ENCODE measurements at places on chromosomes 16 and 17. TPM values are rescaled to one million over a fixed set of nuclear protein-coding genes. Genes with fewer than 3 reads are reported as not detected.

CEMP1 gene
- 0.23 TPM for total RNA-seq

NUPR1 gene
- total RNA-seq, result 10.9 TPM

VPS4A gene
- 13.3 TPM for total RNA-seq

TP53TG3C gene
- not detected for total RNA-seq

SLFN12L gene
- total RNA-seq, result 2.2 TPM

RPS2 gene
- 621 TPM for total RNA-seq

NME1 gene
- 26.7 TPM for total RNA-seq

GRCh38 chr16:79580453-79581191 is 19.9 kb downstream of the MAF start:
- no peaks in the 10 kb centered on the region for H3K4me1 ChIP-seq
- H3K27me3 ChIP-seq, result no peaks in the 10 kb centered on the region
- H3K27ac ChIP-seq, result no peak overlapping the region
- no peak overlapping the region for H3K4me3 ChIP-seq
- no peak for DNase-seq
- H3K36me3 ChIP-seq, result no peaks in the 10 kb centered on the region

- no peak overlapping the region for H3K4me3 ChIP-seq
- H3K36me3 ChIP-seq, result peaks cover 34% of the 10 kb centered on the region
- no peaks in the 10 kb centered on the region for H3K27me3 ChIP-seq
- peaks cover 7% of the 10 kb centered on the region for H3K4me1 ChIP-seq
- H3K27ac ChIP-seq, result no peak overlapping the region
Observed at GRCh38 chr16:89233678-89234490, 16.4 kb downstream of the ZNF778 start.

GRCh38 chr16:9134739-9135138 is 43.3 kb downstream of the HAPSTR1 start:
- H3K36me3 ChIP-seq, result no peaks in the 10 kb centered on the region
- H3K27ac ChIP-seq, result no peak overlapping the region
- peaks cover 11% of the 10 kb centered on the region for H3K4me1 ChIP-seq
- no peak overlapping the region for H3K4me3 ChIP-seq
- DNase-seq, result no peak

- DNase-seq, result no peak
- no peak overlapping the region for H3K4me3 ChIP-seq
- H3K27me3 ChIP-seq, result no peaks in the 10 kb centered on the region
- no peak overlapping the region for H3K27ac ChIP-seq
Observed at GRCh38 chr16:66927918-66928649, 2.7 kb upstream of the RRAD start.

DNA sequence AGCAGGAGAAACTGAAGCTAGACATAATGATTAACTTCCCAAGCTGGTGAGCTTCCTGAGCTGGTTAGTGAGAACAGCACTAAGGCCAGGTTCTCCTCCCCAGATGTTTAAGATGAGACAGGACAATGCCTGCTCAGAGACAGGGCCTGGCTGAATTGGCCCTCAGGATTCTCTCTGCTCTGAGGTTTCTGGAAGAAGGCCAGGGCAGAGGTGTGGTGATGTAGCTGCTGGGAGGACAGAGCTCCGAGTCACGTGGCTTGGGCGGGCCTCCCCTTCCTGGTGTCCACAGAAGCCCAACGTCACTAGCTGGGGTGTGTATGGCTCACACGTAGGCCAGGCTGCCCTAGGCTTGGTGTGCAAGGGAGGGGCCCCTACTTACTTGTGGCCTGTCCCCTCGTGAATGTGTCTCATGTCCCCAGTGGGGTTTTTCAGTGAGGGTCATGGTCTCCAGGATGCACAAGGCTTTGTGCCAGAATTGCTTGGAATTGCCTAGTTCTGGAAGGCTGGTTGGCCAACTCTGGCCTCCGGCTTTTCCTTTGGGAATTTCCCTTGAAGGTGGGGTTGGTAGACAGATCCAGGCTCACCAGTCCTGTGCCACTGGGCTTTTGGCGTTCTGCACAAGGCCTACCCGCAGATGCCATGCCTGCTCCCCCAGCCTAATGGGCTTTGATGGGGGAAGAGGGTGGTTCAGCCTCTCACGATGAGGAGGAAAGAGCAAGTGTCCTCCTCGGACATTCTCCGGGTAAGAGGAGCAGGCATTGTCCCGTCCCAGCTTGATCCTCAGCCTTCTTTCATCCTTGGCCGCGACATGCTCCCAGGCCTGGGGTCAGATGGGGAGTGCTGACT is 3.4 kb downstream of the NOD2 start:
- H3K36me3 ChIP-seq, result no peaks in the 10 kb centered on the region
- H3K4me1 ChIP-seq, result peaks cover 45% of the 10 kb centered on the region
- peak overlapping the region; percentile 82 for H3K27ac ChIP-seq
- no peaks in the 10 kb centered on the region for H3K27me3 ChIP-seq

GRCh38 chr17:44176257-44176656 is 5.8 kb downstream of the ASB16 start:
- H3K4me3 ChIP-seq, result no peak overlapping the region
- no peak for DNase-seq
- H3K27ac ChIP-seq, result no peak overlapping the region
- H3K36me3 ChIP-seq, result peaks cover 5% of the 10 kb centered on the region

DNA sequence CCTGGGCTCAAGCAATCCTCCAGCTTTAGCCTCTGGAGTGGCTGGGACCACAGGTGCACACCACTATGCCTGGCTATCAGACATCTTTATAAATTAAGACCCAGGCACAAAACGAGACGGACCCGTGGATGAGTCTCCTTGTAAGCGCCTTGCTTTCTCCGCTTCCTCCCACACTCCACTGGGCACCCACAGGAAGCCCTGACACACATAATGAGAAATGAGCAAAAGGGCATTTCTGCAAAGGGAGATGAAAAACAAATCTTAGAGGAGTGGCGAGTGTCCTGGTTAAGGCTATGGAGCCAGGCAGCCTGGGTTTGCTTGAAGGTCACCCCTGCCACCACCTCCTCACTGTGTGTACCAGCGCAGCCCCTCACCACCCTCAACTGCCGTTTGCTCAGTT is 56.3 kb downstream of the XYLT1 start:
- no peaks in the 10 kb centered on the region for H3K4me1 ChIP-seq
- H3K27ac ChIP-seq, result no peak overlapping the region
- no peak for DNase-seq
- H3K4me3 ChIP-seq, result no peak overlapping the region

- no peak for DNase-seq
- no peaks in the 10 kb centered on the region for H3K36me3 ChIP-seq
- H3K27me3 ChIP-seq, result no peaks in the 10 kb centered on the region
- no peak overlapping the region for H3K4me3 ChIP-seq
- H3K4me1 ChIP-seq, result no peaks in the 10 kb centered on the region
Observed at GRCh38 chr16:11308493-11309283, 27.6 kb upstream of the PRM1 start.

- DNase-seq, result peak; percentile 61
- peak overlapping the region; percentile 16 for H3K4me3 ChIP-seq
- H3K4me1 ChIP-seq, result peaks cover 10% of the 10 kb centered on the region
- no peaks in the 10 kb centered on the region for H3K27me3 ChIP-seq
Observed at GRCh38 chr16:1331712-1332617, 1.5 kb upstream of the BAIAP3 start.

GRCh38 chr17:31803494-31804213 is 55.4 kb downstream of the COPRS start:
- no peak overlapping the region for H3K4me3 ChIP-seq
- H3K4me1 ChIP-seq, result peaks cover 6% of the 10 kb centered on the region
- peak overlapping the region; percentile 96 for H3K27ac ChIP-seq
- no peaks in the 10 kb centered on the region for H3K27me3 ChIP-seq
- no peak for DNase-seq

DNA sequence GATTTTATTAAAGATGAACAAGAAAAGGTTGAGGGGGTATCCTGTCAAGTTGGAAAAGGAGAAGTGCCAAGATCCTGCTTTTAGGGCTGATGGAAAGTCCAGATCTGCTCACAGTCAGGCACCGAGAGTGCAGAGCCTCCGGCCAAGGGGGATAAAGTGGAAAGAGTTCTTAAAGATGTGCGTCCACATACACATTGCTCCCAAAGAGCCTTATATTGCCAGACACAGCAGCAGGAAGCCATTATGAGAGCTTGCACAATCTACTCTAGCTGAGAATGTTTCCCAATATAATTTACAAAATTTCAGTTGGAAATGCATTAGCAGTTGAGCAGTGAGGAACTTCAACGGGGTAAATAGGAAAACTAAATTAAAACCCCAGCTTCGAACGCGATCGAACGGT is 95.6 kb downstream of the SALL1 start:
- H3K4me1 ChIP-seq, result peaks cover 56% of the 10 kb centered on the region
- H3K27me3 ChIP-seq, result no peaks in the 10 kb centered on the region
- H3K36me3 ChIP-seq, result no peaks in the 10 kb centered on the region
- DNase-seq, result no peak
- peak overlapping the region; percentile 49 for H3K27ac ChIP-seq

DNA sequence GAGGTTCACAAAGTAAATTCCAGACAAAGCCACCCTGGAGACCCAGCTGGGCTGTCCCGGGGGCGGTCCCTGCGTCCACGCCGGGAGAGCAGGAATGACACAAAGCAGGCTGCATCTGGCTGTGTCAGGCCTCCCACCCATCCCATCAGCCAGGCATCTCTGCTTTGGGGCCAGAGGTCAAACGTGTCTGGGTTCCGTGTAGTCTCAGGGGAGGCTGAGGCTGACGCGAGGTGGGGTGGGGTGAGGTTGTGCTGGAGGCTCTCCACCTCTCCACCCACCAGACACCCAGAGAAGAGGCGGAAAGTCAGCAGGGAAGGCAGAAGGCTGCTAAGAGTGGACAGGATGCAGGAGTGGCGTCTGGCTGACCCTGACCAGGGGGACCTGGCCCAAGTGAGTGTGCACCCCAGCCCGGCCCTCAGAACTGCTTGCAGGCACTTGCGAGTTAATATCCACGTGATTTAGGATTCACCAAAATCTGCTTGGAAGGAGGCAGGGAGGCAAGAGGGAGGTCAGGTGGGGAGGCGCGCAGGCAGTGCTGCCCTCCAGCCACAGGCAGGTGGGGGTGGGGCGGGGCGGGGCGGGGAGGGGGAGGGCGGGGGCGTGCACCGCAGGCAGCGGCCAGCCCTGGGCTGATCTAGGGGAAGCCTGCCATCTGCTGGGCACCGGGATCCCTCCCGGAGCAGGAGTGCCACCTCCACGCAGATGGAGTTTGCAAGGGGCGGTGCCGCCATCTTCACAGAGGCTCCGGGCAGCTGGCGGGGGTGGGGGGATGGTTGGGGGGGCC is 44.3 kb downstream of the TBC1D16 start:
- no peaks in the 10 kb centered on the region for H3K36me3 ChIP-seq
- peaks cover 75% of the 10 kb centered on the region for H3K4me1 ChIP-seq
- H3K27ac ChIP-seq, result peak overlapping the region; percentile 89
- no peaks in the 10 kb centered on the region for H3K27me3 ChIP-seq
- peak; percentile 77 for DNase-seq
- no peak overlapping the region for H3K4me3 ChIP-seq

- no peak for DNase-seq
- no peaks in the 10 kb centered on the region for H3K36me3 ChIP-seq
- no peaks in the 10 kb centered on the region for H3K27me3 ChIP-seq
- H3K4me3 ChIP-seq, result no peak overlapping the region
- H3K4me1 ChIP-seq, result peaks cover 4% of the 10 kb centered on the region
- H3K27ac ChIP-seq, result no peak overlapping the region
Observed at GRCh38 chr16:85091522-85091910, 20.8 kb downstream of the CIBAR2 start.

- no peak overlapping the region for H3K4me3 ChIP-seq
- DNase-seq, result no peak
- no peak overlapping the region for H3K27ac ChIP-seq
- H3K27me3 ChIP-seq, result no peaks in the 10 kb centered on the region
- H3K36me3 ChIP-seq, result no peaks in the 10 kb centered on the region
Observed at GRCh38 chr17:71664861-71665260, 456.0 kb upstream of the SOX9 start.

DNA sequence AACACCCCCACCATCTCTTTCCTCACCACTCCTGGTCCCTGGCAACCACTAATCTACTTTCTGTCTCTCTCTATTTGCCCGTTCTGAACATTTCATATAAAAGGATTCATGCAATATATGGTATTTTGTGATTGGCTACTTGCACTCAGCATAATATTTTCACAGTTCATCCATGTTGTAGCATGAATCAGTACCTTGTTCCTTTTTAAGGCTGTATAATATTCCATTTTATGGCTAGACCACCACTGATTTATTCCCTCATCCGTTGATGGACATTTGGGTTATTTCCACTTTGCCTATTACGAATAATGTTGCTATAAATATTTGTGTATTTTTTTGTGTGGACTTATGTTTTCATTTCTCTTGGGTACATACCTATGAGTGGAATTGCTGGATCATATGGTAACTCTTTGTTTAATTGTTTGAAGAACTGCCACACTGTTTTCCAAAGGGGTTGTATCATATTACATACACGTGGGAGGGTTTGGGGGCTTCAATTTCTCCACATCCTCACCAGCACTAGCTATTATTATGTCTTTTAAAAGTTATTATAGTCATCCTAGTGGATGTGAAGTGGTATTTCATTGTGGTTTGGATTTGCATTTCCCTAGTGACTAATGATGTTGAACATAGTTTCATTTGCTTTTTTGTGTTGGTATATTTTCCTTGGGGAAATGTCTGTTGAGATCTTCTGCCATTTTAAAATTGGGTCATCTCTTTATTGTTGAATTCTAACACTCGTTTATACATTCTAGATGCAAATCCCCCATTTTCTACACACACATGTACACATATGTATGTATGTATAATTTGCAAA is 26.3 kb downstream of the SEC14L5 start:
- H3K36me3 ChIP-seq, result no peaks in the 10 kb centered on the region
- DNase-seq, result no peak
- no peaks in the 10 kb centered on the region for H3K4me1 ChIP-seq

DNA sequence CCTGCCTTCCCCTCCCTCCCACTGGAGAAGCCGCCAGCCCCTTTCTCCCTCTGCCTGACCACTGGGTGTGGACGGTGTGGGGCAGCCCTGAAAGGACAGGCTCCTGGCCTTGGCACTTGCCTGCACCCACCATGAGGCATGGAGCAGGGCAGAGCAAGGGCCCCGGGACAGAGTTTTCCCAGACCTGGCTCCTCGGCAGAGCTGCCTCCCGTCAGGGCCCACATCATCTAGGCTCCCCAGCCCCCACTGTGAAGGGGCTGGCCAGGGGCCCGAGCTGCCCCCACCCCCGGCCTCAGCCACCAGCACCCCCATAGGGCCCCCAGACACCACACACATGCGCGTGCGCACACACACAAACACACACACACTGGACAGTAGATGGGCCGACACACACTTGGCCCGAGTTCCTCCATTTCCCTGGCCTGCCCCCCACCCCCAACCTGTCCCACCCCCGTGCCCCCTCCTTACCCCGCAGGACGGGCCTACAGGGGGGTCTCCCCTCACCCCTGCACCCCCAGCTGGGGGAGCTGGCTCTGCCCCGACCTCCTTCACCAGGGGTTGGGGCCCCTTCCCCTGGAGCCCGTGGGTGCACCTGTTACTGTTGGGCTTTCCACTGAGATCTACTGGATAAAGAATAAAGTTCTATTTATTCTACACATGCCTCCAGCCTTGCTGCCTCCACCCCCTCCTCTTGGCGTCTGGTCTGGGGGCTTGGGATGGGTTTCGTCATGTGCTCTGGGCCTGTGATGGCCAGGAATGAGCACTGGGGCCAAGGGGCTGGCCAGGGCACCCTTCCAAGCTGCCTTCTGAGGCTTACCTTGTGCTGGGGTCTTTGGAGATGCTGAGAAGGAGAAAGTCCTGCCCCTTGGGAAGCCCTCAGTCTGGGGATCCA is 7.3 kb downstream of the GJD3 start:
- H3K36me3 ChIP-seq, result peaks cover 4% of the 10 kb centered on the region
- no peak overlapping the region for H3K27ac ChIP-seq
- H3K4me3 ChIP-seq, result no peak overlapping the region
- no peaks in the 10 kb centered on the region for H3K27me3 ChIP-seq

GRCh38 chr16:66116163-66117002 is 250.1 kb upstream of the CDH5 start:
- no peaks in the 10 kb centered on the region for H3K4me1 ChIP-seq
- no peak overlapping the region for H3K27ac ChIP-seq
- no peaks in the 10 kb centered on the region for H3K36me3 ChIP-seq
- H3K27me3 ChIP-seq, result no peaks in the 10 kb centered on the region
- DNase-seq, result no peak
- H3K4me3 ChIP-seq, result no peak overlapping the region
